ENCODE measurements at places on chromosomes 2 and 18.

GRCh38 chr2:216959433-216959832 lies 99.6 kb upstream of the TNP1 start:
- no peak for DNase-seq

GRCh38 chr18:6842081-6842480 lies 112.6 kb downstream of the ARHGAP28 start:
- DNase-seq: no peak

GRCh38 chr2:73414696-73415095 lies 29.1 kb downstream of the ALMS1 start:
- no peak for DNase-seq

GRCh38 chr18:63917817-63918216 lies 10.1 kb downstream of the SERPINB10 start:
- DNase-seq: no peak

- no peak for DNase-seq
Measured at GRCh38 chr2:236828820-236829219, 256.9 kb upstream of the COPS8 start.

- DNase-seq: no peak
Measured at GRCh38 chr2:12554224-12555011, 162.3 kb upstream of the TRIB2 start.
